ENCODE measurements at places on chromosomes 1 and 21. TPM values are rescaled to one million over a fixed set of nuclear protein-coding genes. Genes with fewer than 3 reads are reported as not detected.

Gene CELA3B
- not detected for polyA plus RNA-seq

Gene RSBN1
- polyA plus RNA-seq = 10.4 TPM

Gene PKP1
- 169 TPM for polyA plus RNA-seq

Gene OR2G6
- polyA plus RNA-seq = not detected

Gene TMPRSS3
- polyA plus RNA-seq = not detected

Gene CAPN8
- 3.0 TPM for polyA plus RNA-seq

Gene HUNK
- not detected for polyA plus RNA-seq

Gene NGF
- 1.1 TPM for polyA plus RNA-seq

Gene ADAM15
- polyA plus RNA-seq = 280 TPM

Gene NPHS2
- not detected for polyA plus RNA-seq

Gene ZBTB18
- polyA plus RNA-seq = 5.8 TPM

Gene SLC6A17
- 0.25 TPM for polyA plus RNA-seq

Gene KCNJ9
- polyA plus RNA-seq = not detected

Gene HRNR
- polyA plus RNA-seq = 0.09 TPM

Gene FOXD3
- not detected for polyA plus RNA-seq

Gene S100A11
- polyA plus RNA-seq = 4,125 TPM

Gene ZNF593OS
- polyA plus RNA-seq = 0.15 TPM

Gene COL11A1
- 0.37 TPM for polyA plus RNA-seq

Gene AP4B1
- polyA plus RNA-seq = 11.6 TPM

Gene VTCN1
- 0.04 TPM for polyA plus RNA-seq

Gene OR2T4
- polyA plus RNA-seq = not detected

Gene SPRR5
- 0.35 TPM for polyA plus RNA-seq

Gene AADACL3
- not detected for polyA plus RNA-seq

Gene TMEM52
- polyA plus RNA-seq = 0.10 TPM

Gene AMY1C
- not detected for polyA plus RNA-seq

Gene RYR2
- polyA plus RNA-seq = 0.01 TPM

Gene FASLG
- 0.04 TPM for polyA plus RNA-seq

Gene OR2T11
- not detected for polyA plus RNA-seq

Measured in keratinocyte (primary cell).